ENCODE measurements at places on chromosomes 6 and 20.

DNA sequence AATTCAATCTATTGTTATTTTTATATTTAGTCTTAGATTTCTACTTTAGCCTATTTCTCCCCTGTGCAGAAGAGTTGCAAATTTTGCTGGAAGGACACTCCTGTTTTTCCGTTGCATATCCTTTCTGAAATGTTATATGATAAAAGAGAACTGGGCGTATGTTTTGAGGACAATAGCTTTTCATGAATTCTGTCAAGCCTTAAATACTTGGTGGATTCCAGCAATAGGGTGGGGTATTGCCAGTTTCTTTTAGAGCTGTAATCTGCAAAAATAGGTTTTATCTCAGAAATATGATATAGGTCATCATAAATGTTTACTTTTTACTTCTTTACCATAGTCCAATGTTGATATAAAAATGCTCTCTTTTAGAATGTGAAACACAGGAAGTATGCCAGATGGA lies 42.0 kb downstream of the VTA1 start:
- DNase-seq: no peak

DNA sequence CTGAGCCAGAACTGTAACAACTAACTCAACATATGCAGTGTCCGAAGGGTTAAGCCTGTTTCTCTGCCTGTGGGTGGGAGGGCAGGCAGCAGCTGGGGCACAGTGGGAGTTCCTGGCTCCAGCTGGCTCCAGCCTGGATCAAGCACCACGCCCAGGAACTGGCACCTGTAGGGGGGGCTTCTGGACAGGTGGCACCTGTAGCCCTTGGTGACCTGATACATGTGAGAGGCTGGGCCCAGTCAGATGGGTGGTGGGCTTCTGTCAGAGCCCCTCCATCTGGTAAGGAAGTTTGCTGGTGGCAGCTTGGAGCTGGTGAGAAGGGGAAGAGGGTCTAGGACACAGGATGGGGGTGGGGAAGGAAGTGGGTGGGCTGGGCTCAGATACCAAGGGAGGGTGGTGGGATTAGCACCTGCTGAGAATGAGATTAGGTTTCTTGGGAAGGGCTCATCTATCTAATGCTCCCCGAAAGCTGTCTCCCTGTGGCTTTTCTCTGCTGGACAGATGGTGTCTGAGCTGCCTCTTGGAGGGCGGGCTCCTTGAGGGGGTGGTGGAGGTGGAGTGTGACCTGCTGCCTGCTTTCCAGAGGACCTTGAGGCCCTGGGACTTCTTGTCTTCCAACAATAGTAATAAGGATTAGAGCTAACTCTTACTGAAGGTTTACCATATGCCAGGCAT lies 28.5 kb downstream of the BCL2L1 start:
- DNase-seq: no peak

DNA sequence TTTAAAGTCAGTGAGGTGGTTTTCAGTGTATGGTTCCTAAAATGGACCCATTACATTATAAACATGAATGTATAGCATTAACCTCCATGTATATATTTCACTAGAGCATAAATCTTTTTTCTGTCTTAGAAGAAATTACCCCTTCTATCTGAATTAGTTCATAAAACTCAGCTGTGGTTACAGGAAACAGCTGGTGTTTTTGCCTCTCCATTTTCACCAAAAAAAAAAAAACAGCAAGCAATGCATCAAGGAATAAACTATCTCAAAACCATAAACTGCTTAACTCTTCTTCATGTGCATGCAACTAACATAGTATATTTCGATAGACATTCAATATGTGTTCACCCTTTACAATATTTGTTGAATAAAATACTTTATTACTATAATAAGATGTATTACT lies 40.2 kb downstream of the MOXD1 start:
- no peak for DNase-seq

GRCh38 chr6:5214570-5215052 lies 46.1 kb downstream of the LYRM4 start:
- no peak for DNase-seq

GRCh38 chr6:8177721-8178120 lies 75.4 kb upstream of the EEF1E1 start:
- DNase-seq: no peak

DNA sequence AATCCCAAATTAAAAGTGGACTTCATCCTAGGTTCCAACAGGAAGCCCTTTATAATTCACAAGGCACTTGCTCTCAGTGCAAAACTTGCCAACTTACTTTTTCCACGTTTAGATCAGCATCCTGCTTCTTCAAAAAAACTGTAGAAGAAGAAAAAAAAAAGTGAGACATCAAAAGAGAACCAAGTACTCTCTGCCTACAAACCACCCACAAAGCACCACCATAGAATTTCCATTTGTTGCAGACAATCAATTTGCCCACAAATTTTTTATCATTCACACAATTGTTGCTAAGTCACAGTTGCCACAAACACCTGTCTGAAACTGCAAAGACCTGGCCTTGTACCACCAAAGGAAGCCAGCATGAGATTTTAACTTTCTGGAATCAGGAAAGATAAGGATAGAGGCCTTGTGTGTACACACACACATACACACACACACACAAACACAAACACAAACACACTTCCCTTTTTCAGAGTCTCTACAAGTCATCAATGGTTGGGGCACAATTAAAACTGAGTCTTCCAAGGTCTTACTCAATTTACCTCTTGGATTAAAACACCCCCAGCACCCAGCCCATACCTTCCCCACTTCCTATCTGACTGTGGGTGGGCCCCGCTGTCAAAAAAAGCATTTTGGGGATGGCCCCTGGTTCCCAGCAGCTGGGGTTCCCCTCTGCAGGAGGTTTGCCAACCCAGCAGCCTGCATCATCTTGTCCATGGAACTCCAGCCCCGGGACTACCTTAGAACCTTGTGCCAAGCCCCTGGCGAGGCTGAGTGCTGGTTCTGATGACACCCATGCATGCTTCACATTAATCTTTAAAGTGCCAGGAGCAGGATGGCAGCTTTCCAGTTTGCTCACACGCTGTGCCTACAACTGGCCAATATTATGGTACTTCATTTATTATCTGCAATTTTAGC lies 26.5 kb downstream of the FYN start:
- DNase-seq: no peak

All from stromal cell of bone marrow (primary cell).